ENCODE measurements at places on chromosomes 7 and 10. TPM values are rescaled to one million over a fixed set of nuclear protein-coding genes. Genes with fewer than 3 reads are reported as not detected.

DNA sequence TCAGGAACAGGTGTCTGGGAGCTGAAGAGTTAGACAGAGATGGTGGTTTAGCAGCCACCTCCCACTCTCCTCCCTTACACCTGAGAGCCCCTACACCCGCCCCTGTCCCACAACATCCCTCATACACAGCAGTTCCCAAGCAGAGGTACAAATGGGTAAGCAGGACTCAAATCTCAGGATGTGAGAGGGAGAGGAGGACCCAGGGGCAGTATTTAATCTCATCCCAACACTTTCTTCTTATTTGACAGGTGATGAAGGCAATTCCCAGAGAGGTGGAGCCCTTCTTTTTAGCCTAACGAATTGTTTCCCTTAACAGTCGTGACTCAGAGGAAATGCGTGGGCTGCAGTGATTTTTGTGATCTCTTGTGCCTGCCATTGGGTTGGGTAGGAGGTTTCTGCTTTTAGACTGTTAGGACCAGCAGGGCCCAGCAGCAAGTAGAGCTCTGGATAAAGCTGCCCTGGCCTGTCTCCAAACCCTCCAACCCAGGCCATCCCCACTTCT is 191.3 kb downstream of the HECW1 start:
- no peak for DNase-seq

DNA sequence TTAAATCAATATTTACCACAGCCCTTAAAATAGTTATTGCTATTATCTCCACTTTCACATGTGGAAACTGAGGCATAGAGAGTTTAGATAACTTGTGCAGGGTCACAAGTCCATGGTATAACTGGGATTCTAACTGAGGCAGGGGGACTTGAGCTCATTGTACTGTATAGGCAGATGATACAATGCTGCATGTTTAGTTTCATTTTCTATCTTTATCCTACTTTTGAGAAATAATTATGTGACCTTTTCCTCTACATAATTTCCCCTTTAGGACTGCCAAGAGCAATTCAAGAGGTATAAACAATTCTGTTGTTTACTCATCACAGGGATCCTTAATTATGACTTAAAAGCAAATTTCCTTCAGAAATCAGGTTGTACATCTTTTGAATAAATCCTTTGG is 193.1 kb downstream of the SUGCT start:
- no peak for DNase-seq

DNA sequence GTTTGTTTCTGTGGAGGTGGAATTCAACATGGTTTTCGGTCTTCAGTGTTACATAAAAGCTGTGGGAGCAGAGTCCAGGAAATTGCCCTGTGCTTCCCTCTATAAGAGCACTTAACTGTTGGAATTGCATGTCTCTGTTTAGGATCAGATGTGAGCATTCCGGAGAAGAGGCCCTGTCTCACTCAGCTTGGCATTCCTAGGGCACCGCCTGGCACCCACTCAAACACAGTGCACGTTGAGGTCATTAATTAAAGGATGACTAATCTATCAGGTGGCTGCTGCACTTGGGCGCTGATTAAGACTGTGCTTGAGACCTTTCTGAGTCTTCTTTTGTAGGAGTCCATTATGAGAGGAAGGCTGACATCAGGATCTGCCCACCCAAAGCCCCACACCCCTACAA is 82.8 kb upstream of the VIPR2 start:
- no peak for DNase-seq

DNA sequence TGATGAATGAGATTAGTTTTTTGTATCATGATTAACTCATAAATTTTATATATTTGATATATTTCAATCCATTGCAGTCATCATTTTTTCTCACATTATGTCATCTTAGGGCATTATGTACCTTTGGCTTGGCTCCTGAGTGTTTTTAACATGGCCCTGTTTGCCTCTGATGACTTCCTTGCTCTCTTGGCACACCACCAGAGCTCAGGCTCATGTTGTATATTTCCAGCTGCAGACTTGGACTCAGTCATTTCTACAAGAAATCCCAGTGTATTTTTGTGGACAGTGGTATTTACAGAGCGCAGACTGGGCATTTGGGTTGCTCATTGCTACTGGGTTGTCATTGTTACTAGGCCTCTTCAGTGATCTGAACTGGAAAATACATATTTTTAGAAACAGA is 188.5 kb downstream of the ADRA2A start:
- no peak for DNase-seq

DNA sequence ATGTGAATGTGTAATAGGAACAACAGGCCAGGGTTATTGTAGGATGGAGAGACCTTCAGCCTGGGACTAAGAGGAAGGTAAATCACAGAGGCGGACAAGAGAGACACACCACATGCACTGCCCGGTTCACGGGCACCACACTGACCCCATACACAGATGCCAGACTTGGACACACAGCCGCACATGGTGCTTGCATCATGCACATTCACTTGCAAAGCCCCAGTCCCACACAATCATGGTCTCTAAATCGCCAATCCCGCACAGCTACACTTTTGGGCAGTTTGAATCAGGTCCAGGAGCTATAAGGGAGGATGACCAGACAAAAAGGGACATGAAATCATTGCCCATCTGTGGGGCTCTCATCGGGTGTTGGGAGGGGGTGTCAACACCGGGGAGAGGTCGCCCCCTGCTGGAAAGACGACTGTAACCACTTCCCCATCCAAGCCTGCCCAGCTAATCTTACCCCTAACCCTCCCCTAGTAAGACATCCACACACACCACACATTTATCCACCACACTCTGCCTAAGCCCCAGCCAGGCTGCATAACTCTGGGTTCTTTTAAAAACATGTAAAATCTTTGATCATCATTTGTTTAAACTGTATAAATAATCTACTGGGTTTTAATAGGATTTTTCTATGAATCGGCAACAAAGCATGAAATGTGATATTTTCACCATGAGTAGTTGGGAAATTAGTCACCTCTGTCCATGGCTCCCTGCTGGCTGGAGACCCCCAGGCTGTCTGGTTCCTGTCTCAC is 40.5 kb upstream of the SLF2 start:
- peak; percentile 73 for DNase-seq

DNA sequence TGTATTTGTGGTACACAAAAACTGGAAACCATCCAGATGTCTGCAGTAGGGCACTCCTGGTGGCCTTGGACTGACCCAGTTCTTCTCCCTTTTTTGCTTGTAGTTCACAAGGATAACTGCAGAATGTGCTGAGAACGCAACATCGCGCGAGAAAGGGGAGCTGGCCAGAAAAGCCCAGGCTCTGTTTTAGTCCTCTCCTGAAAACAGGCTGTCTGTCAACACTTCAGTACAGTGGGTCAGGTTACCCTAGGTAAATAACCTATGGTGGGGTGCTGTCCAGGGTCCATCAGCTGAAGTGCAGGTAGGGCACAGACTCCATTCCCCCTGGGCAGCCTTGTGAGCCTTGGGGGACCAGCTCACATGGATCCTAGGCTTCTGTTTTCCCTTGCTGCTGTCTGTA is 495.8 kb downstream of the MDFIC start:
- DNase-seq: no peak

- DNase-seq: no peak
Measured at GRCh38 chr10:48705401-48705938, 20.8 kb downstream of the WDFY4 start.

- no peak for DNase-seq
Measured at GRCh38 chr7:110157631-110158362, 933.1 kb upstream of the LRRN3 start.

GRCh38 chr7:157352516-157352915 is 15.7 kb downstream of the DNAJB6 start:
- DNase-seq: no peak

DNA sequence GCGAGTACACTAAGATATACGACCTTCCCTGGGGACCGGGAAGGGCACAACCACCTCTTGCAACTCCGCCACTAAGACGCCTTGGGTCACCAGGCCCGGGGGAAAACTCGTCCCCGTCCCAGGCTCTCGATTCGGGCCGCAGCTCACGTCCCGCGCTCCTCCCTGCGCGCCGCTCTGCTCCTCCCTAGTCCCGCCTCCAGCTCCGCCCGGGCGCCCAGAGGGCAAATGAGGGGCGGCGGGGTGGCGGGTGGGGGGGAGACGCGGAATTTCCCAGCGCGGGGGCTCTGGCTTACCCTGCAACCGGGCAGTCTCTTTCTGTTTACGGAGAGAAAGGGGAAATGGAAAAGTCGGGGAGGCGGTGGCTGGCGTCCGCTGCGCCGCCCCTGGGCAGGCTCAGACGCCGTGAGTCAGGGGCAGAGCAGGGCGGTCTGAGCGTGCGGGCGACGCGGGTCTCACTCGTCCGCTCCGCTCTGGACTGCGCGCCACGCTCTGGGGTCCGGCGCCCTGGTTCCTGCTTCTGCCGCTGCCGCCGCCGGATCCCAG is at the start of gene MAP3K8:
TSS of gene MAP3K8 (plus strand) at position 455 of the 543 bp plus-strand sequence. CDS start 4,755 bp downstream, outside the sequence.
- peak; percentile 87 for DNase-seq

DNA sequence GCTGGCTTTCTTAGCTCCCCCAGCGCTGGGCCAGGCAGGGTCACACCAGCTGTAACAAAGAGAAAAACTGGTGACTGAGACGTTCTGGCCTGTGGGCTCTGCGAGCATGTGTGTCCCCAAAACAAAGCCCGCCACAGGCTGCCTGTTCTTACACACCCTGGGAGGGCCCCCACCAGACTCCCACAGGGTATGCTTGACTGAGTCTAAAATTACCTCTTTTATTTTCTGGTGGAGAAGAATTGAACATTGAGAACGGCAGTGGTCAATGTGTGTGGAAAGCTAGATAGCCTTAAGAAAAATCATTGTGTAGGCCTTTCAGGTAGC is 808 bp downstream of the C10orf71 start:
- DNase-seq: no peak

DNA sequence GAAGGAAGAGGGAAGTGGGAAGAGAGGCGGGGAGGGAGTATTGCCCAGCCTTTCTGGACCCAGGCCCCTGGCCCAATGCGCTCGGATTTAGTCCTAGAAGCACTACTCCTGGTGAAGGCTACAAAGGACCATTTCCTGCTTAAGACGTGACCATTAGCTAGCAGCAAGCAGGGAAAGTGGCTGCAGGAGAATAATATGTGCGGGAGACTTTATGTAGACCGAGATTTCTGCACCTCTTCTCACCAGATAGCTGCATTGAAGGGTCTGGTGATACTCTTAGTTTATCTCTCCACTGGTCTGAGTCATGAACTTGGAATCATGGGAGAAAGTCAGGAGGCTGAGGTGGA is 3.1 kb downstream of the VAX1 start:
- no peak for DNase-seq

DNA sequence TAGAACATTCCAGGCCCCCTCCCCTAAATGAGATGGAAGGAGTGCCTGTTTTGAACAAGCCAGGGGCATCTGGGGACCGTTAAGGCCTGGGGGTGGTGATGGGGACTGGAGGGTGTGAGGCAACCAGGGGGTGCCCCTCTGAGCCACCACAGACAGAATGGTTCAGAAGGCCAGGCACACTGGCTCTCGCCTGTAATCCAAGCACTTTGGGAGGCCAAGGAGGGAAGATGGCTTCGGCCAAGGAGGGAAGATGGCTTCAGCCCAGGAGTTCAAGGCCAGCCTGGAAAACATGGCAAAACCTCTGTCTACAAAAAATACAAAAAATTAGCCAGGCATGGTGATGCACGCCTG is 173.2 kb upstream of the TNRC18 start:
- no peak for DNase-seq

DNA sequence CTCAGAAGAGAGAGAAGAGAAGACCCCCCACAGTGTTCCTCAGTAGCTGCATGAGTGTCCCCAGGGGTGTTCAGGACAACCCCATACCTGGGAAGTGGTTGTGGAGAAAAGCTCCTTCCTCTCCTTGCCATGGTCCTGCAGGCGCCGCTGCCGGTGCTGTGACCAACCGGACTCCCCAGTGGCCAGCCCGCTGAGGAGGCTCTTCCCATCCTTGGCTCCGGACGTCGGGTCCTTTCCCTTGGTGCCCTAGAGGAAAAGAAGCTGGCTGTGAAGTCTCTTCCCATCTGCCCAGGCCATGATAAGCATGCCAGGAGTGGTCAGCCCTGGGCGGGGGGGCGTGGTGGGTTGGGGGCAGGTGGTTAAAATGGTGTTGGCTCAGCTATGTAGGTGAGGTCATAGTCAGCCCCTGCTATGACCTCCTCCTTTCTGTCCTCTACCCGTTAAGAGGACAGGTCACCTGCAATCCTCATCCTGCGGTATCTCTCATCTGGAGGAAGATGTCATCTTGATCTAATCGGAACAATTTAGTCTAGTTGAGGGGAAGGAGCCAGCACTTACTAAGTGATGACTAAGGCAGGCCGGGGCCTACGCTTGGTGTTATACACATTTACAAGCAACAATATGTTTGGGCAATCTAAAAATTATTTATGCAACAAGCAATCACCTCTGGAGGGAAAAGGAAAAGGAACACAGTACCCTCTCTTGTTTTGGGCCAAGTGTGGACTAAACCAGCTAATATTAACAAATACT is 13.2 kb downstream of the WDR91 start:
- no peak for DNase-seq

DNA sequence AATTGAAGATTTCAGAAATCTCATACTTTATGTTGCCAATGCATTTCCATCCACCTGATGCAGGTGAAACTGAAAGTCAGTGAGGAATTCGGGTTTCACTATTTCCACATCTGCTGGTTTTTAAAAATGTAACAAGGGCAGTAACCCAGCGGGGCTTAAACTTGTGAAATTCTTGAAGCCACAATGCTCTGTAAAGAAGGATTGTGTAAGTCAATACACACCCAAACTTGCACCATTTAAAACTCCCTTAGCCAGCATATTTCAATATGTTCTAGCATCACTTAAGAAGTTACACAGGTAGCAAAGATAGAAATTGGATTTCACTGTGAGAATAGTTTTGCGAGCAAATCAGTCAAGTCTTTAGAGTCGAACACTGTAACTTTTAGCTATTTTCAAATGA is 386.1 kb downstream of the PLXDC2 start:
- no peak for DNase-seq

- no peak for DNase-seq
Measured at GRCh38 chr10:124688386-124688785, 55.8 kb downstream of the FAM53B start.

GRCh38 chr10:62554632-62555199 is 180.5 kb downstream of the ZNF365 start:
- peak; percentile 10 for DNase-seq

PSAP gene
- polyA plus RNA-seq: 858 TPM

HACD1 gene
- 13.7 TPM for polyA plus RNA-seq

SPDYE16 gene
- 4.0 TPM for polyA plus RNA-seq

PAPOLB gene
- polyA plus RNA-seq: 0.04 TPM

AMPH gene
- 17.1 TPM for polyA plus RNA-seq

PSMA2 gene
- 277 TPM for polyA plus RNA-seq

FAM185A gene
- 8.9 TPM for polyA plus RNA-seq

Measured in renal pelvis (tissue), 12 donors.